Activated T-cell treated with anti-CD3 and anti-CD28 coated beads, Interleukin-2, amount 50 U/mL, for 4 hours (primary cell): ENCODE measurements at places on chromosomes 13 and 19.

DNA sequence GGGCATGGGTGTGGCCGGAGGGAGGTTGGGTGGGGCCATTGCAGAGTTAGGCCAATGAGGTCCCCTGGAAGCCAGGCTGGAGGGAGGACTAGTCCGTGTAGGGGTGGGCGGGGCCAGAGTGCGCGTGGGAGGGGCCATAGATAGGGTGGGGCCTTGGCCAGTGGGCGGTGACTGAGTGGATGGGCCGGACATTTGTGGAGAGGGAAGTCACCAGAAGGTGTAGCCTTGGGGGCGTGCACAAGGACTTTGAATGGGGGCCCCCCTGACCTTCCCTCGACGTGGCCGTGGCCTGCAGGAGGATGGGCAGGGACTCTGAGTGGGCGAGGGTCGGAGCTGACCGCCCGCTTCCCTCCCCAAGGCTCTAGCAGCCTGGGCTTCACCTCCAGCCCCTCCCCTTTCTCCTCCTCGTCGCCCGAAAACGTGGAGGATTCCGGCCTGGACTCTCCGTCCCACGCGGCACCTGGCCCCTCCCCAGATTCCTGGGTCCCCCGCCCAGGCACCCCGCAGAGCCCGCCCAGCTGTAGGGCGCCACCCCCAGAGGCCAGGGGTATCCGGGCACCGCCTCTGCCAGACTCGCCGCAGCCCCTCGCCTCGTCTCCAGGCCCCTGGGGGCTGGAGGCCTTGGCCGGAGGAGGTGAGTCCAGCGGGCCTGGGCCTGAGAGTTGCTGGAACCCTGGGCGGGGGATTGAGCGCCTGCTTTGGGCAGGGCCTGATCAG, 16.5 kb upstream of the B3GNT3 start:
- DNase-seq: no peak

DNA sequence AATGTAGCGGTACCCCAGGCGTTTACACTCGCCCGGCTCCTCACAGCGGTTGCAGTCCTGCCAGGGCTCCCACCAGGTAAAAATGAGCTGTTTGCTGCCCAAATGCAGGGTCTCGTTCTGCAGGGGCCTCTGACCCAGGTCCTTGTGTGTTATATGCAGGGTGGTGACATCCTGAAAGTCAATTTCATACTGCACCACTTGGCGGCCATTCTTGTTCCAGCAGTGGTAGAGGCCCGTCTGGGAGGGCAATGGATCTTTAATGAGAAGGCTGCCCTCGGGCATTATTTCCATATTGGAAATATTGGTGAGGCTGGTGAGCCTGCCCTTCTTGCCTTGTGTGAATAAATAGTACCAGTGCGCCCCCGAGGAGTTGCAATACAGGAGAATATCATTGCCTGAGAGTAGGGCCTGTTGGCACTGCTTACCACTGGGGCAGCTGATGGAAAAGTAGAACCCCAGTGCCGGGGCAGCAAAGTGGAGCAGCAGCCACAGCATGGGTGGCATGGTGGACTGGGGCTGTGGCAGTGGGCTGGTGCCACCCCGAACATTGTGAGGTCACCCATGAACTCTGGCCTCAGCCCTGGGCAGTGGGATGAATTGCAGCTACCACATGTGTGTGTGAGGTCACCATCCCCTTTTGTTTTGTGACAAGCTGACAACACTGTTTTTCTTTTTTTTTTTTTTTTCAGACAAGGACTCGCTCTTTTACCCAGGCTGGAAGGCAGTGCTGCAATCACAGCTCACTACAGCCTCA, at the start of gene FAM187B:
TSS of gene FAM187B (minus strand) at position 563 of the 754 bp plus-strand sequence. CDS start at position 504, 59 bp downstream.
- DNase-seq: no peak

DNA sequence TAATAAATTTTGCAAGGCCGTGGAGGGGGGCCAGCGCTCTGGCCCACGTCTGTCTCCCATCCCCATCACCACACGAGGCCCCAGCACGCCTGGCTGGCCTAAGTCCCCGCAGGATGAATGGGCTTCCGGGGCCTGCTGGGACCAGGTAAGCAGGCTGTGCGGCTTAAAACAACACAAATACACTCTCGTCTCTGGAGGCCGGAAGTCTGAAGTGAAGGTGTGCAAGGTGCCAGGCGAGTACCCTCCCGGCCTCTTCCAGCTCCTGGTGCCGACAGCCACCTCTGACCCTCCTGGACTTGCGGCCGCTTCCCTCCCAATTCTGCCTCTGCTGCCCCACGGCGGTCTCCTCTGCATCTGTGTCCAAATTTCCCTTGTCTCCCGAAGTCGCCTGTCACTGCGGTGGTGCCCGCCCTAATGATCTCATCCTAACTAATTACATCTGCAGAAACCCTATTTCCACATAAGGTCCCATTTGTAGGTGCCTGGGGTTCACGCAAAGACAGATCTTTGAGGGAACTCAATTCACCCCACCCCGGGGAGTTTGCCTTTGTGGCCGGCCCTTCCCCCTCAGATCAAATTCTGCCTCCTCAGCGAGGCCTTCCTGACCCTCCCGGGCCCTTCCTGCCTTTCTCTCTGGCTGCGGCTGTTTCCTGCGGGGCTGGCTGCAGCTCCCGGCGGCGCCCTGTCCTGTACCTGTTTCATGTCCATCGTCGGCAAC, 8.1 kb upstream of the PTBP1 start:
- no peak for DNase-seq

DNA sequence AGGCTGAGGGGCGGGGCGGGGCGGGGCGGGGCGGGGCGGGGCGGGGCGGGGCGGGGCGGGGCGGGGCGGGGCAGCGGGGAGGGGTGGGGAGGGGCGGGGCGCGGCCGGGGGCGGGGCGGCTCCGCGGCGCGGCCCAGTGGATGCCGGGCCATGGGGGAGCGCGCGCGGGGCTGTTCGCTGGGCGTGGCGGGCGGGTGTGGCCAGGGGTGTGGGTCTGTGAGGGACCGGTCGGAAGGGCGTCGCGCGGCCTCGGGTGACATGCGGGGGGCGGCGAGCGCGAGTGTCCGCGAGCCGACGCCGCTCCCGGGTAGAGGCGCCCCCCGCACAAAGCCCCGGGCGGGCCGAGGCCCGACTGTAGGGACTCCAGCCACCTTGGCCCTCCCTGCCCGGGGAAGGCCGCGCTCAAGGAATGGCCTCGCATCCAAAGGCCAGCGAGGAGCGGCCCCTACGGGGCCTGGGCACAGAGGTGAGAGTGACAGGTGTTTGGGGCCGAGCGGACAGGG, at the start of gene ZFP28:
TSS of gene ZFP28 (plus strand) at position 188 of the 503 bp plus-strand sequence. CDS start at position 259, 71 bp downstream.
- no peak for DNase-seq

DNA sequence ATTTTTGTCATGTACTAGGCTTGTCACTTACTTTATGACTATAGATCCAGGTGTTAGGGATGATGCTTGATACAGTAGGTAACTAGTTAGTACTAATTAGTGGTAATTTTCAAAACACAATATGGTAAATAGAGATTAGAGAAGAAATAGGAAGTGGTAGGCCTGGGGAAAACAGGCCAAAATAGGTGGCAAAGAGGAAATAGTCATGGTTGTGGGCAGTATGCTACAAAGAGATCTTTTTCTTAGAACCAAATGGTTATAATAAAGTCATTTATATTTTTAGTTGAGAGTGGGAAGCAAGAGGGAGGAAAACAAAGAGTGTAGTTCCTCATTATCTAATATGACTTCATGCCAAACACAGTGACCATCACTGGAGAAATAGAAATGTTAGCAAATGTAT, 9.1 kb upstream of the VWA8 start:
- no peak for DNase-seq

GRCh38 chr13:24747248-24748060, 16.5 kb upstream of the RNF17 start:
- no peak for DNase-seq

DNA sequence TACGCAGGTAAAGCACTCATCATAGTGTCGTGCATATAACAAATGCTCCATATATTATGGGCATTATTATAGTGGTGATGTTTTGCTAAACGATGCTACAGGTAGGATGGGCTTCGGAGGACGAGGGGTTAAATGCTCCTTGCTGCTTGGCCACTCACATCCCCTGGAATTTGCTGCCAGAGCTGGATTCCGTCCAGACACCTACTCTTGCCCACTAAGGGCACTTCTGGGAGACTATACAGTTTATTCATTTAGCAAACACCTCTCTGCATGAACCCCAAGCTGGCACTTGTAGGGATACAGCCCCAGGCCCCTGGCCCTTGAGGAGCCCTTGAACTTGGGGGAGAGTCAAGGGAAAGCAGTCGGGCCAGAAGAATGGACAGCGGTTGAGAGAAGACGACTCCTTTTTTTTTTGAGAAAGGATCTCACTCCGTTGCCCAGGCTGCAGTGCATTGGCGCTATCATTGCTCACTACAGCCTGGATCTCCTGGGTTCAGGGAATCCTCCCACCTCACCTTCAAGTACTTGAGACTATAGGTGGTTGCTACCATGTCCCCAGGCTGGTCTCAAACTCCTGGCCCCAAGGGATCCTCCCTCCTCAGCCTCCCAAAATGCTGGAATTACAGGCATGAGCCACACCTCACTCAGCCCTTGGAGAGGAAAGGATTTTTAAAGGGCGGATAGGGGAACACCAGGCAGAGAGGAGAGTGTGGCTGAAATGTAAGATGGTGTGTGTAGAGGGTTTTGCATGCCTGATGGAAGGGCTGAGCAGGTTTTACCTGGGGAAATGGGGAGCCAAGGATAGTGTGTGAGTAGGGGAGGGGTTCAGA, 1.1 kb upstream of the MRPL34 start:
- no peak for DNase-seq

DNA sequence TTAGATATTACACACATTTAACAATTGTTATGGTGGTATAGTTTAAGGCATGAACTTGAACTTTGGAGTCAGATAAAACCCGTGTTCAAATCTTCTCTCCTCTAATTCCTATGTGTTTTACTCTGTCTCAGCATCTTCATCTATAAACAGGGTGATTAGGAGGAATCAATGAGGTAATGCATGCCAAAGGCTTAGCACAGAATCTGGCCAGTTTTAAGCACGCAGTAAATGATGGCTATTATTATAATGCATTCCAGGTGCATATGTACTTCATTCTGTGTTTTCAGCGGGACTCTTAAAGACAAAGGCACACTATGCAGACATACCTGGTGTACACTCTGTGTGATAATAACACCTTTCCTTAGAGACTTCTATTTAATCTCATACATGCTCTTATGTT, 88.0 kb upstream of the FRY start:
- no peak for DNase-seq

GRCh38 chr13:109698779-109699178, 87.6 kb downstream of the IRS2 start:
- no peak for DNase-seq

DNA sequence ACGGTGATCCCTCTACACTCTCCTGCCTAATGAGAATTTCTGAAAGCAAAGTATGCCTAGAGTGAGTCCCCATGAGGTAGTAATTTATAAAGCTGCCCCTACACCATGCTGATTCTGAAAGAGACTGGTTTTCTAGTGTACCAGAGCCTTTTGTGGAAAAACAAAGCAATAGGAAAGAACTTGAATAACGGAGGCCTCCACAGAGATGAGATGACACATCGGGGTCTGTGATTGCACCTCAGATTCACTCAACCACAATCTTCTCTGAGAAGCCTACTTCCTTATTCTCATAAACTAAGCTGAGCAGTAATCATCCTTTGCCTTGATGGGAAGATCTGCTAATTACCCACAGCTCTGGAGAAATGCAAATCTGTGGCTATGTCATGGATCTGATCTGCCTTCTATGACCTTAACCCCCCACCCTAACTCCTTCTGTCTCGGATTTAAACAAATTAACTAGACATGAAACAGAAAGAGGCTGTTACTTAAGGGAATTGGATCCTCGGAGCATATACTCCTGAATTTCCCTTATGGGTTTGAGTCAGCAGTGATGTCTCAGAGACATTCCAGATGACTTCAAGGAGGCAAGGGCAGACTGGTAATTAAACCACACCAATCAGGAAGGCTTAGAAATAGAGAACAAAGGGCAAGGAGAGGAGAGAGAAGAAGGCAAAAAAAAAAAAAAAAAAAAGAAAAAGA, 128.0 kb downstream of the DCT start:
- no peak for DNase-seq

DNA sequence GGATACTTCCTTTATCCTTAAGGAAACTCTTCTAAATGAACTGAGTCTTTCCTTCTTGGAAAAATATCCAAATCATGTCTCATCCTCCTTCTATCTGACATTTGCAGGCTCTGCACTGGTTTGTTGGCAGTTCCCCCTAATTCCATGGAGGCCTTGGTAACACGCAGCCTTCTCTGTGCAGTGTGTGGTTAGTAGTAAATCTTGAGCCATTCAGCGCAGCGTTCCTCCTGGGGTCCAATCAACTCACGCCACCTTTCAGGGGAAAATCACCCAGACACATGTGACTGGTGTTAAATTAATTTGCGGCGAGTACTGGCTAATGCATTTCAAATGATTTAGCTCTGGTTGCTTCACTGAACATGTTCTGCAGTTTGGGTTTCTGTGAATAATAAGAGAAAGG, 21.0 kb upstream of the CBY2 start:
- no peak for DNase-seq

DNA sequence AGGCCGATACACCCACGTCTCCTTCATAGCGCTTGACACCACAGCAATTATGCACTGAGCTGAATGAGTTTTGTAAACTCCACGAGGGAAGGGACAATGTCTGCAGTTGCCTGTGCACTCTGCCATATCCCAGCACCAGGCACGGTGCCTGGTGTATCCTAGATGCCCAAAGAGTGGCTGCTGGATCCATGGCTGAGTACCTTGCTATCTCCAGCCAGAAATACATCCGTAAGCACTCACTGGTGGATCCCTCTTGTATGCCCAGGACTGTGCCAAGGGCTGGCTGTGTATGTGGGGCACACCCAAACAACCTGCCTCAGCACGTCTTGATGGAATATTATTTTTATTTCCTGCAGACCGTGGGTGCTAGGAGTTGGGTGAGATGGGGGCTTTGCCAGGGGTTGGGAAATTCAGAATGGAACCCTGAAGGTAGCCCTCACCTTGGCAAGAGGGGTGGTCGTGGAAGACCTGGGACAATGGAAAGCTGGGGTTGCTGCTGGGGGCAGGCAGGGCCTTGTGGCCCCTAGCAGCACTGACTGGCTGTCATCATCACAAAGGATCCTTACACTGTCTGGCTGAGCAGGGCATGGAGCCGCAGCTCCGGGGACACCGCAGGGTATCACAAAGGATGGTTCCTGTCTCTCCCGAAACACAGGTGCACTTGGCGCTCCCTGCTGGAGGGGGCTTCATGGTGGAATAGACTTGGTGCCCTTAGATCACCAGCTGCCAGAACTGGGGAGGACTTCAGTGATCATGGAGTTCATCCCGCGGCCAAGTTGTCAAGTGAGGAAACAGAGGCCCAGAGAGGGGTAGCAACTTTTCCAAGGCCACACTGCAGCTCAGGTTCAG, 131.3 kb downstream of the URI1 start:
- DNase-seq: no peak

DNA sequence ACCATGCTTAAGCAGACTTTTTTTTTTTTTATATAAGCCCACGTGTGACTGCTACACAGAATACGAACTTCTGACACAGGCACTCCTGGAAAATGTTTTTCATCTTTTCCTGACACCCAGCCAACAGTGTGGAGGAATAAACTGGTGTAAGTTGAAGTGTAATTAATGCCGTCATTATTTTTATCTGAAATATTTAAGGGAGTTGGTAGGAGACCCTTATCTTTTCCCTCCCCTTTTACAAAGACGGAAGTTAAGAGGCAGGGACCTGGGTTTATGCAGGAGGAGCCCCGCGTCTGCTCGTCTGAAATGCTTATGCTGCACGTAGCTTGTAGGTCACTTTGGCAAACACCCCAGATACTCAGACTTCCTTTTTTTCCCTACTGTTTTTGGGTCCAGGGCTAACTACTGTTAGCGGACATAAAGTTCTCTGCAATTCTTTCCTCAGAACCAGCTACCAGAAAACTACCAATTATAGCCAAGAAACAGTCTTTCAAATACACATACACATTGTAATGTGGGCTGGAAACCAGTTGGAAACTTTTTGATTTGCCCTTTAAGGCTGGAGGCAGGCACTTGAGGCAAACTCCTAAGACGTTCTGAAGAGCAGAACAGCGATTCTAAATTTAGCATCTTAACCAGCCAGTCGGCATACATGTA, 50.8 kb downstream of the EFNB2 start:
- no peak for DNase-seq
